Putamen (tissue), 1 donor: ENCODE measurements at places on chromosomes 3 and 15.
A peak's percentile ranks its signal among the peaks of the same experiment; 100 is the strongest.

DNA sequence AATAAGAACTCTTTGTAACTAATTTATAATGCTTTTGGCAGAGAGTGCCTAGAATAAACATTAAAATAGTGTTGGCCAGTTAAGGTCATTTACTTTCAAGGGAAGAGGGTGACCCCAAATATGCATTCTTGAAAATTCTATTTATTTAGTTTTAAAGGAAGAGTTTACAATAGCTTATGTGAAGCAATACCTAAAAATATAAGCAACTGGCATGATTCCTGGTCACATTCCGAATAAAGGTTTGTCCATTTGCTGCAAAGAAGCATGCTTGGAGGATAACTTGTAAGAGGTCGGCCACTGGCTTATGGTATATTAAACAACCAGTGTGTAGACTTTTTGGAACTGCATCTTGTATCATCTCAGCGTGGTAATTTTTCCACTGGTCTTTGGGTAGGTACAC lies 10.2 kb downstream of the MITF start:
- no peak for DNase-seq

DNA sequence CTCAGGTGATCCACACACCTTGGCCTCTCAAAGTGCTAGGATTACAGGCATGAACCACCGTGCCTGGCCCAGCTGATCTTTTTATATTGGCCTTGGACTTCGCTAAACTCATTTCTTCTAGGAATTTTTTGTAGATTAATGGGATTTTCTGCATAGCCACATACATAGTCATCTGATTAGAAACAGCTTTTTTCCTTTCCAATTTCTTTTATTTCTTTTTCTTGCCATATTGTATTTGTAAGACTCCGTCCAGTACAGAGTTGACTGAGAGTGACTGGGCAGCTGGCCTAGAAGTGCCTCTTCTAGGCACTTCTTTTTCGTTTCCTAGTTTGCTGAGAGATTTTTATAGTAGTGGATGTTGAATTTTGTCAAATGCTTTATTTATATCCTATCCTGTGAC lies 37.4 kb downstream of the ARIH1 start:
- no peak for DNase-seq

DNA sequence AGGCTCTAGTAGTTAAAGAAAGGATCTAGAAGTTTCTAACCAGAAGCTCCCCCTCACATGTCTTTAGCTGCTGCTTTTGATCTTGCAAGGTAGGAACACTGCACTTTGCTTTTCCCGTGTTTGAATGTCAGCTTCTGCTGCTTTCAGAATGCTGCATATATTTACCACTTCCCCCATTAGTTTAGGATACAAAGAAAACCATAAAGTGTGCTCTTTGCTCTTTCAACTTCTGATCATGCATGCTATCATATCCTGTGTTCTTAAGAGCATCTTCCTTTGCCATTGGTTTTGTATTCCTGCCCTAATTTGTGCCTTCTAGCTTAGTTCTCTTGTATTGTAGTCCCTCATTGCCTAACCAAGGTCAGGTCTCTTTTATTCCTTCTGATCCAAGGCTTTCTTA lies 43.3 kb downstream of the ZNF609 start:
- no peak for DNase-seq

- no peak for DNase-seq
These were observed 32.9 kb downstream of the SOX14 start for GRCh38 chr3:137796993-137797392.

DNA sequence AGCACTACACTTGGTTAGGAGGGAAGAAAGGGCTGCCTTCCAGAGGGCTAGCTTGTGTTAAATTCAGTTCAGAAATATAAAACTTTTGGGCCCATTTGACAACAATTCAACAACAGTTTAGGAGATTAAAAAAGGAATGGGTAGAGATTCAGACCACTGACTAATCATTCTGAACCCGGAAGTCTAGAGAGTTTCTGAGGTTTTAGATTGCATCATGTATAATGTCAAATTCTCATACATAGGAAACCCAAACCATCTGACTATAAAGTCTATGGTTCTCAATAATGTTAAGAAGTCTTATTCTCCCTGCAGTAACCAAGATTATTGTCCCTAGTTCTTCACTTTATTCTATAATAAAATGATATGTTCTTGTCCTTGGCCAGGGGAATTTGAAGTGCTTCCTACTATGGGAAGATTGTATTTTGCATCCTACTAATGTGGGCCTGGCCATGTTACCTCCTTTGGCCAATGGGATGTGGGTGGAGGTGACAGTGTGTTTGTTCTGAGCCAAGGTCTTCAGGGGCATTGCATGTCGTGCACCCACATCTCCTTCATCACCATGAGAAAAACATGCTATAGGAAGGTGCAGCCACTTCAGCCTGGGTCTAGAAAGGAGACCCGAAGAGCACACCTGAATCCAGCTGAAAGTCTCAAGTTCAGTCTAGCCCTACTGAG lies 66.4 kb upstream of the CCNL1 start:
- DNase-seq = no peak

DNA sequence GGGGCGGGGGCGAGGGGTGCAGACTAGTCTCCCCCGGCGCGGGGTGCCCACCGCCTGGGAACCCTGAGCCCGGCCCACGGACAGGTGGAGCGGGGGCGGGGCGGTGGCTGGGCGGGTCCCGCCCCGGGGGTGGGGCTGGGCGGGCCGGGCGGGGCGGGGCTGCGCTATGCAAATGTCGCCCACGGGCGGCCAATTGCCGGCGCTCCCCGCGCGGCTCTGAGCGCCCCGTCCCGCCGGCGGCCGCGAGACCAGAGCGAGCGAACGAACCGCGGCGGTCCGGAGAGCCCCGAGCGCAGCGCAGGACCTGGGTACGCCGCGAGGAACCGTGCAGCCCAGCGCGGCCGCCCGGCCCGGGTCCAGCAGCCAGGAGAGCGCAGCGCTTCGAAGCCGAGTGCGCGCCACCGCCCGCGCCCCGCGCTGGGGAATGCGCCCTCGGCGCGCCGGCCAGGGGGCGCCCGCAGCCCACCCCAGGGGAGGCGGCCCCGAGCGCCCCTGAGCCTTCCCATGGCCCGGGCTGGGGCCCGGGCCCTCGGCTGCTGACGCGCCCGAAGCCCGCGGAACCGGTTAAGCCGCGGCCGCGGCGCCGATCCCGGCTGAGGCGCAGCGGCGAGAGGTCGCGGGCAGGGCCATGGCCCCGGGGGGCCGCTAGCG lies at the start of gene SEMA3F:
TSS of gene SEMA3F (plus strand) at position 485 of the 651 bp plus-strand sequence. CDS start 4,299 bp downstream, outside the sequence.
- peak; percentile 21 for DNase-seq

DNA sequence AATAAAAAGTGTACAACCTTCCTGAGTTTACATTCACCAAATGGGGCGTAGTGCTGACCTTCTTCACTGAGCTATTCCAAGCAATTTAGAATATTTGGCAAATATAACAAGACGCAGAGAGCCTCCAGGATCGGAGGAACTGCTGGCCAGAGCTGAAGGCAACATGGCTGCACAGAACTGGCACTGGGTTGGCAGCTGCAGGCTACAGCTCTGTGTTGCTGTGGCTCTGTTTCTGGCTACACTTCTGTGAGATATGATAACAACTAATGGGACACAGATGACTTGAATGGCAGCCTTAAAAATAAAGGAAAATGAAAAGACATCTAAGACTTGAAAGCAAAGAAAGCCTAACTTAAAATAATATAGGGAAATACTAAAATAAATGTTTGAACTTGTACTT lies 10.8 kb upstream of the SLC6A20 start:
- DNase-seq = no peak

DNA sequence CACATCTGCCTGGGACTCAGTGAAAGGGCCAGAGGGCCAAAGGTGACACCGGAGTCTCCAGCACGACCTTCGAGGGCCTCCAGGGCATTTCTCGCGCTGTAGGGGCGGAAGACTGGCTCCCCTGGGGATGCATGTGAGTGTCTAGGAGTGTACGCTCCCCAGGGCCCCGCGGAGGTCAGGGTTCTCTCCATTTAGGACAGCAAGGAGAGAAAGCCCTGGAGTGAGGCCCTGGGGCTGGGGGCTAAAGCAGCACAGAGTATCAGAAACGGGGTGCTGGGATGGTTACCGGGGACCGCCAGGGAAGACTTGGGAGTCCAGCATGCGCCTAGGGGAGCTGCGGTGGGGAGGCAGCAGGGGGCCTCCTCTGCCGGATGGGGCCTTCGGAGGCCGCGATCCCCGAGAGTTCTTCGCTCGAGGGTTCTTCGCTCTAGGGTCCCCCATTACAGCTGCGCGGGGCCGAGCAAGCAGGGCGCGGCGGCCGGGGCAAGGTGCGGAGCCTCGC lies 595 bp upstream of the APBA2 start:
- no peak for DNase-seq

DNA sequence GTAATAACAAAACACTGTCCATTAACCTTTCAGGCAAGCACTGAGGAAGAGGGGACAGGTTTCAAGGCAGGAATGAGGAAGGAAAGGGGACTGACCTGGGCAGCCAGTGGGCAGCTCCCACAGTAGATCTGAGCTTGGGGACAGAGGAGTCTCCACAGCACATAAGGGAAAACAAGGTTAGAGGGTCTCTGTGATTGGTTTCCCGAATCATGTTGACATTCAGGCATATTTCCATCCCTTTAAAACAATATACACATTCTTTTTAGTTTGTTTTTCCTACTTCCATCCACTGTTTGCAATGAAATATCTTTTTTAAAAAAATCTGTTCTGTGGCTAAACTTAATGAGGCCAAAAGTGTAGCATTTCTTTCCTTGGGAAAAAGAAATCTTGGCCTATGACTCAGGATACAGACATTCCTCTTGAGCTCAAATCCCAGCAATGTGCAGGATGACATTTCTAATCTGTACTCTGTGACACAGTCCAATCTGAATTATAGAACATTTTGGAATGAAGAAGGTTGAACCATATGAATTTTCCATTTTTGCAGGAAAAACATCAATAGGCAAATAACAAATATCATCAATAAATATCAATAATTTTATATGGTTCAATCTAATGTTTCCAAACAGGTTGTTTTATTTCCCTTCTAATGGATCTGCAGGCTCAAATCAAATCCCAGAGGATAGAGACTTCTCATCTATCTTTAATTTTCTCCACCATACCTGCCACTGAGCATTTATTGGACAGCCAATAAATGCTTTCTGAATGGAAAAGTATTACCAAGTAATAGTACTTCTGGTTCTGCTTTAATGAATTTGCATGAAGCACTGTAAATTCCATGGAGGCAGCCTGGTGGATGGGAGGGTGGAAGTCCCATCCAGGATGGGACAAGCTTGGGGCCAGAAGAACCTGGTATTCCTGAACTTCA lies 54.1 kb downstream of the ITGB5 start:
- DNase-seq = no peak

DNA sequence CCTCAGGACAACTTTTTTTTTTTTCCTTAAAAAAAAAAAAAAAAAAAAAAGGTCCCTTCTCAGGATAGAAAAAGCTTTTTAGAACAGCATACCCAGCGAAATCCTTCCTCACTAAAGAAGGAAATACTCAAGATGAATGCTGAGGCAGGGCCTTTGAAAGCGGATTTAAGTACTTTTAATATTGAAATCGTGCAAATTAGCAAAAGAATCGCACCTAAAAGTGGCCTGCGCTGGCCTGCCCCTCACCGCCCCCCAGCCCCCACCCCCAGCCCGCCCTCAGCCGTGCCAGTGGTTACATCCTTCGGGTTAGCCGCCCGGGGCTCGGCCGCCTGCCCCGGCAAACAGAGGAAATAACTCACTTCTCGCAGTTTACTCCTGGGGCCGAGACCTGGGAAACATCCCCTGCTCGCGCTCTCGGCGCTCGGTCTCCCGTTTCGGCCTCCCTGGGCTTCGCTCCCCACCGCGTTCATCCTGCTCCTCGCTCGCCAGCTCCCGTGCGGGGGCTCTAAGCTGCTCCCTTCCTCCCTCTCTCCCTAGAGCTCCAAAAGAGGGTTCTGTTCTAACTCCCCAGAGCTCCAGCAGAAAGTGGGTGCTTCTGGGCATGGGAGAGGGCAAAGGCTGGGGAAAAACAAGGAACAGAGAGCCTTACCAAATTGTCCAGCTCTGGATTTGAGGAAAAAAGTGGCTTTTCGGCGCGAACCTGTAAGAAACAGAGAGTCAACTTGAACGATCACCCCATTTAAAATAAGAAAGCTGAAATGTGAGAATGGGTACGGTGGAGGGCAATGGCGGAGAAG lies 5.2 kb downstream of the MEIS2 start:
- DNase-seq = no peak

GRCh38 chr15:59312205-59312604 lies 60.5 kb downstream of the MYO1E start:
- DNase-seq = no peak

GRCh38 chr3:37249717-37250116 lies 75.3 kb upstream of the LRRFIP2 start:
- DNase-seq = no peak

DNA sequence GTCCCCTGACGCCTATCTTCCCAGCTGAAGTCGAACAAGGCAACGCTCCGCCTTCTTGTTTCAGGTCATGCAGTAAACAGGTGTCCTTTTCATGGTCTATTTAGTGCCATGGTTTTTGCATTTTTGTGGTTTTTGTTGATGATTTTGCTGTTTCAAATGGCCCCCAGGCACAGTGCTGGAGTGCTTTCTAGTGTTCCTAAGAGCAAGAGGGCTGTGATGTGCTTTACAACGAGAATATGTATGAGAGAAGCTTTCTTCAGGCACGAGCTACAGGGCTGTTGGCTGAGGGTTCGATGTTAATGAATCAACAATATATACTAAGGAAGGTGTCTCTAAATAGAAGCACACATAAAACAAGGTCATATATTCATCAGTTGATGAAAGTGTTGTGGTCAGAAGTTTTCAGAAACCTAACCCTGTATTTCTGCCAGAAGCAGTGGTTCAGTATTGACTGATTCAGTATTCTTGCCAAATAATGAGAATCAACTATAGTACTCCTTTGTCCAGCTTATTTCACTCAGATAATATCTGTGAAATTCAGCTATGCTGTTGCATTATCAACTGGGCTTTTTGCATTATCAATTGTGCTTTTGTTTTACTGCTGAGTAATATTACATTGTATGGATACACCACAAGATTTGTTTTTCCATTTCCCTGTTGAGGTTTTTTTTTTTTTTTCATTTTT lies 18.5 kb downstream of the LIMD1 start:
- DNase-seq = no peak

DNA sequence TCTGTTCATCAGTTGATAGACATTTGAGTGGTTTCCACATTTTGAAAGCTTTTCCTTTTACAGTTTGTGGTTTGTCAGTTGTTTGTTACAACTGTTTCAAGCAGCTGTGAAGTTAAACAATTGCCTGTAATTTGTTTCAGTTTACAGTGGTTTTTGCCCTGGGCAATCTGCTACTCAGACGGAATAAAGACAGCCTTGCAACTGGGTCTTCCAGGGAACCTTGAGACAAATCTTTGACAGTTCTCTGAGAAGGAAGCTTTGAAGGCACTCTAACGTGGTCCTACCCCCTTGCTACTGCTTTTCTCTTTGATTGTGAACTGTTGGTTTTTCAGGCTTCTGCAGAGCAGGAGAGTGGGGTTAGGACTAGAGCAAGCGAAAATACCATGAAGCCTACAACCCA lies 28.0 kb downstream of the LRRC28 start:
- DNase-seq = no peak

- no peak for DNase-seq
These were observed 46.1 kb downstream of the SOX2 start for GRCh38 chr3:181757694-181758306.

GRCh38 chr3:71444028-71444860 lies 139.3 kb downstream of the FOXP1 start:
- no peak for DNase-seq
